ENCODE measurements at places on chromosomes 16 and 17.

DNA sequence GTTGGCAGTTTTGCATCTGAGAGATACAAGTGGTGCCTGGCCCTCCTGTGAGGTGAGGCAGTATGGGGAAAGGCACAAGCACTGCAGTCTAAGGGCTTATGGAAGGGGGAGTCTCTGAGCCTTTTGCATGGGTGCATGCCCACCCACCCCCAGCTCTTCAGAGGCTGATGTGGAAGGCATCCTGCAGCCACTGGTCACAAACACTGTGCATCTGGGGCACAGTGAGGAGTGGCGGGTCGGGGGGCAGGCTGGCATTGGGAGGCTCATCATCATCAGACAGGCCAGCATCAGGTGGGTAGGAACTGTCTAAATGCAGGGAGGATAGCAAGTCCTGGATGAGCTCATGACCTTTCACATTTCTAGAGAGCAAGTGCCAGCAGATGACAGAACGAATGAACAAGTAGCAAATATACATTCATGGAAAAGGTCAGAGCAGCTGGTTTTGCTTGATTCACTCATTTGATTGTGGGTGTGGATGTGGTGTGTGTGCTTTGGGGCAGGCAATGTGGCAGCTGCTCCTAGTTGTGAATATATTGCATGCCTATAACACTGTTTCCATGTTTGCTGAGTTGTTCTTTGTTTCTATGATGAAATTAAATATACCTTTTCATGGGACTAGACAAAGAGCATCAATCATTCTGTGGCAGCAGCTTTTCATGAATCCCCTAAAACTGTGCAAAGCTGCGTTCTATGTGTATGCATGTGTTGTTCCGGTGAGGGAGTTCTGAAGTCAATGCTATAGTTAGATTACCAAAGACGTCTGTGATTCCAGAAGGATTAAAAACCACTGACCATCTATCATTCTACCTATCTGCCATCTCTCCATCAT is 29.2 kb downstream of the TRIM25 start:
- DNase-seq: no peak

GRCh38 chr16:89012622-89012995 is 35.6 kb upstream of the CBFA2T3 start:
- DNase-seq: no peak

- DNase-seq: no peak
Measured at GRCh38 chr16:30382111-30382881, at the start of gene SEPTIN1. TSS of gene SEPTIN1 (minus strand) at chr16:30382561. CDS start at chr16:30382542, 19 bp downstream.

GRCh38 chr17:20122254-20122879 is 113.2 kb downstream of the SPECC1 start:
- DNase-seq: no peak

DNA sequence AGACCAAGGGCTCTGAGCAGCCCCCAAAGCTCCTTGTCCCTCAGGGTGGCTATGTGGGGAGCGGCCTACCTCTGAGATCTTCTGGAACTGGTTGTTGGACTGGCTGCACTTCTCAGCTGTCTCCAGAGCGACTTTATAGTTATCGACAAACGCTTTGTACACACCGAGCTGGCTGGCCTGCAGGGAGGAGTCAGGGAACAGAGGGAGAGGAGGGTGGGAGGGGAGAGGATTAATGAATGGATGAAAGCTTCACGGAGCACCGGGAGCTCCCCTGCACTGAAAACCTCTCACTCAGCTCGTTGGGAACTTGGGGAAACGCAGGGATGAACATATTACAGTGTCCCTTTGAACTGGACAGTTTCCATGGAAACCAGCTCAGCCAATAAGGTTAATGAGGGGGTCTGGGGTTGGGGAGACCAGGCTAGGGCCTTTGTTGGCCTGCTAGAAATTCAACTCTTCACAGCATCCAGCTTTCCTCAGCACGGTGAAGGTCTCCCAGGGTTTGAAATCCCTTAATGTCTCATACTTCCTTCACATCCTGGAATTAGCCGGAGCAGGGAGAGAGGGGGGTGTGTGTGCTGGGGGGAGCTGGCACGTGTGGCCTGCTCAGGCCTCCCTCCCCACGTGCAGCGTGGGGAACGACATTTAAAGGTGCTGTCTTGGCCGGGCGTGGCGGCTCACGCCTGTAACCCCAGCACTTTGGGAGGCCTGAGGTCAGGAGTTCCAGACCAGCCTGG is 86.7 kb downstream of the TIMM22 start:
- DNase-seq: no peak
